Calu3 (cell line): ENCODE measurements at places on chromosomes 12 and 14.

- DNase-seq: no peak
Observed at GRCh38 chr12:15861404-15861803, 20.8 kb upstream of the STRAP start.

DNA sequence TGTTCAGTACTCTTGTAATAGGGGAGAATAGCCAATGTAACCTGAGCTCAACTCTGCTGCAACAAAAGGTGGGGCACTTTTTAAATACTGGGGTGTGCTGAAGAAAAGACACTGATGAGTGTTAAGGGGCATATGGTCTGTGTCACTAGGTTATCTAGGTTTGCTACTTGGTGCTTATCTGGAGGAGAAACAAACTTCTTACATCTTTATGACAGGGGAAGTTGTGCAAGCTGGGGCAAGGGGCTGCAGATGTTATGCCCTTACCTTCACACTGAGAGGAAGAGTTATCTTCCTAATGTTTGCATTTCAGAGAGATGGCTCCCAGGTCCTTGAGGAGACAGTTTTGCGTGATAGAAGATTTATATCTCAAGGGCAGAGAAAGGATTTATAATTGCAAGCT is 90.9 kb upstream of the PKP2 start:
- DNase-seq: no peak

DNA sequence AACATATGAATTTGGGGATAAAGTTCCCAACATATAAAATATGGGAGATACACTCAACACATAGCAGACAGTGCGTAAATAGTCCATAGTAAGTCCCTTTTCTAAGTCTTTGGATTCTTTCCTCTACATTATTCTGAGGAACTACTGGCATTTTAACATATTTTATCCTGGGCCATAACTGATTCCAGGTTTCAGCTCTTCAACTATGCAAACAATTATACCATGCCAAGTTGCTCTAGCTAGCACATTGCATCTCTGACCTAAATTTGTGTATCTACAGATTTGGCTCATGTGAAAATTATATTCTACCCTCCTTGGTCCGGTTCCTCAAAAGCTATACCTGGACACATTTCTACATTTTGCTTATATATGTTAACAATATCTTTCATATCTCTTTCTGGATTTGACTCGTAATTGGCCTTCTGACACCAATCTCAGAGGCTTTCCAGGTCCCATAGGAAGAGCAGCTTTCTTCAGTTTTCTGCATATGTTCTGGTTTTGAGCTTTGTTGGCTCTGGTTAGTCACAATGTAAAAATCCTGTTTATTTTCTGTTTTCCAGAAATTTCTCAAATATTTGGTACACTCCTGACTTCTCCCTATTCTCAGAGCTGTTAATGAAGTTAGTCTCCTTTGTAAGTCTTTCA is 305.4 kb downstream of the BMP4 start:
- no peak for DNase-seq

DNA sequence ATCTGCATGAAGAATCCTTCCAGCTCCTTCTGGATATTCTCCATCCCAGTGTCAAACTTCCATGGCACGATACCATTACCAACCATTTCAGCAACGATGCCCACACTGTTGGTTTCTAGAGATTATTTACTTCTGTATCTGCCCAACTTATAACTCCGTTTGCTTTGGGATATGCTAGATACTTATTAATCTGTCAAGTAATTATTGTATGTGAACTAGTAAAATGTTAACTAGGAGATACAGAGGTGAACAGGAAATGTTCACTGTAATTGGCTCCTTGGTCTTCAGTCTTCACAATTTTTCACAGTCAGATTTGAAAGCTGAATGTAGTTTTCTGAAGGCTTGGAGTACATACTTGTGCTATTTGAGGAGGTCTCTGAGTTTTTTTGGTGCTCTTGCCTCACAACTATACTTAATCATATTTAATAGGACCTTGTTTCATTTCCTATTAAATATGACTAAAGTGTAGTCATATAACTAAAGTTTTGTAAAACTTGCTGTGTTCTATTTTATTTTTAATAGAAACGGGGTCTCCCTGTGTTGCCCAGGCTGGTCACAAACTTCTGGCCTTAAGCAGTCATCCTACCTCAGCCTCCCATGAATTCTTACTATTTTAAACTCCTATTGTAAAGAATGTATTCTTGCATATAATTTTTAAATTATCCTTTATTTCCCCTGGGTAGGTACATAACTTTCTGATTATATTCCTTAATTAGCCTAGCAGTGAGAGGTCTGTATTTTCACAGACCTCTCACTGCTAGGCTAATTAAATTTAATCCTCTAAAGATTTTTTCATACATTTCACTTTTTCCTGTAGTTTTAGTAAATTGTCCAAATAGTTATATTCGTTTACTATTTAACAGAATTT is 79.7 kb downstream of the FGD4 start:
- DNase-seq: no peak

DNA sequence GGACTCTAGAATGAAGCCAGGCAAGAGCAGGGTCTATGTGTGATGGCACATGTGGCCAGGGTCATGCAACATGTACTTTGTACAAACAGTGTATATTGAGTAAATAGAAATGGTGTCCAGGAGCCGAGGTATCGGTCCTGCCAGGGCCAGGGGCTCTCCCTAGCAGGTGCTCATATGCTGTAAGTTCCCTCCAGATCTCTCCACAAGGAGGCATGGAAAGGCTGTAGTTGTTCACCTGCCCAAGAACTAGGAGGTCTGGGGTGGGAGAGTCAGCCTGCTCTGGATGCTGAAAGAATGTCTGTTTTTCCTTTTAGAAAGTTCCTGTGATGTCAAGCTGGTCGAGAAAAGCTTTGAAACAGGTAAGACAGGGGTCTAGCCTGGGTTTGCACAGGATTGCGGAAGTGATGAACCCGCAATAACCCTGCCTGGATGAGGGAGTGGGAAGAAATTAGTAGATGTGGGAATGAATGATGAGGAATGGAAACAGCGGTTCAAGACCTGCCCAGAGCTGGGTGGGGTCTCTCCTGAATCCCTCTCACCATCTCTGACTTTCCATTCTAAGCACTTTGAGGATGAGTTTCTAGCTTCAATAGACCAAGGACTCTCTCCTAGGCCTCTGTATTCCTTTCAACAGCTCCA is 39.6 kb downstream of the DAD1 start:
- DNase-seq: no peak

DNA sequence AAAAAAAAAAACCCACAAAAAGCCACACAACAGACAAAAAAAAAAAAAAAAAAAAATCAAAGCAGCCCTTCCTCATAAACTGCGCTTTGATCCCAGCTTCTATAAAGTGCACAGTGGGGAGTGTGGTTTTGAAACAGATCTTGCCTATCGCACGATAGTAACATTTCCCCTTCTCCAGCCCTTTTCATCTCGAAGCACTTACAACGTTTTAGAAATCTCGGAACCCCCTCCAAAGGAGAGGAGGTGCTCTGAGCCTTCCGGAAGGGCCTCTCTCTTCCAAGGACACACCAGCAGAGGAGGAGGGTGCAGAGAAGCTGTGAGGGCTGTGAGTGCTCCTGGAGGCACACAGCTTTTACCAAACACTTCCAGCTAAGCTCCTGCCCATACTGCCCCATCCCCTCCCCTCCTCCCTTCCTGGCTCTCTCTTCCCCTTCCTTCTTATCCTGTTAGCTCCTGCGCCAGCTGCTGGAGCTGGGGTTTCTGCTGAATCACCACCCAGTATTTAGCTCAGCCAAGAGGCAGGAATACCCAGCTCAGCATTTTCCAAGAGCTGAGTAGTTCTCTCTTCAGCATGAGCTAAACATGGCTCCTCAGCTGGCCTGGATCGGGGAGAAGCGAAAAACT is 28.4 kb downstream of the SLC7A8 start:
- no peak for DNase-seq

DNA sequence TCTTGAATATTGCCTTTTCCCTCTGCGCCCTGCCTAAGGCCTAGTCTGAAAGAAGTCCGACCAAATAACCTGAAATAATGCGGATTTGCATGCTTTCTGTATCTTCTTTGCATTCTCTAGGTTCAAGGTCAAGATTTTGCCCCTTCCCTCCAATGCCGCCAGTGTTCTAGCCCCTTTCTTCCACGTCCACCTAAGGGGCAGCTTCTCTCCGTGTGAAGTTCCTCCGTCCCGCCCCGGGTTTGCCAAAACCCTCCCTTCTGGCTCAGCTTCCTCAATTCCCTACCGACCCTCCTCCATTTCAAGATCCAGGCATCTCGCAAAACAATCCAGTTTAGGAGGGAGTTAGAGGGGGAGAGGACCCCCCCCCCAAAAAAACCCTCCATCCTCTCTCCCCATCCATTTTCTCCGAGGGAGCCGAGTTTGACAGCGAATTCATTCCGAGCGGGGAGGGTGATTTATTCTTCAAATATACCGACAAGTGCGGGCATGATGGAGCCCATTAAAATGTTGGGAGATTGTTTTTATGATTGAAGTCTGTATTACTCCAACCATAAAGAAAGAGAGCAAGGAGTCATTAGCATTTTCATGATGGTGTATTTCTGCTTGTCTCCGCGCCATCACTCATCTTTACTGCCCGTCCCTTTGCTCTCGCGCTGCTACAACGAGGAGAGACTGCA is 20.9 kb upstream of the ATP5MC2 start:
- no peak for DNase-seq

- DNase-seq: no peak
Observed at GRCh38 chr14:98466807-98467206, 805.2 kb downstream of the BCL11B start.

- no peak for DNase-seq
Observed at GRCh38 chr14:85439696-85440328, 90.1 kb upstream of the FLRT2 start.

GRCh38 chr14:105067969-105068301 is 2.7 kb upstream of the GPR132 start:
- no peak for DNase-seq

DNA sequence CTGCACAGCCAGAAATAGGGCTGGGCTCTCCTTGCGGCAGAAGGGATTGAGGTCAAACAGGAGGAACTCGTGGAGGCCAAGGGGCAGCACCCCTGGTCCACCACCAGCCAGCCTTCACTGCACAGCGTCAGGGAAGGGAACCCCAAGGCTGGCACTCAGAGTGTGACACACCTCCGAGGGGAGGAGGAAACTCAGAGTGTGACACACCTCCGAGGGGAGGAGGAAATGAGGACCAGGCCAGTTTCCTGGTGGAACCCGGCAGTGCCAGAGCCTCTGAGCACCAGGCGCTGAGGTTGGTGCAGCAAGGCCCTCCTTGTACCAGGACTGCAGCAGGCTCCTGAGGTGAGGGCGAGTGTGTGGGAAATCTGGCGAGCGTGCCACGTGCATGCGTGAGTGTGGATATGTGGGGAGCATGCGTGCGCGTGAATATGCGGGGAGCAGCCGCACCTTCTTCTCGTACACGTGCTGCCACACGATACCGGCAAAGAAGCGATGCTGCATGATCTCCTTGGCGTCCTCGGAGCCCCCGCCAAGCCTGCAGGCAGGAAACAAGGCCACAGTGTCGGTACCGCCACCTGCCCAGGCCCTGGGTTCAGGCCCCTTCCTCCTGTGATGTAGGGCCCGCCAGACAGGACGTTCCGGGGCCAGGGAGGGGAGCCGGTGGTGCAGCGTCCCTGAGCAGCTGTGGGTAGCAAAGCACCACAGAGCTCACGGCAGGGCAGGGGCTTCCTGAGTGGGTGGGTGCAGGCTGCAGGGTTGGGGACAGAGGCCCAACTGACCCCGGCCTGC is 19.2 kb downstream of the SIVA1 start:
- no peak for DNase-seq

DNA sequence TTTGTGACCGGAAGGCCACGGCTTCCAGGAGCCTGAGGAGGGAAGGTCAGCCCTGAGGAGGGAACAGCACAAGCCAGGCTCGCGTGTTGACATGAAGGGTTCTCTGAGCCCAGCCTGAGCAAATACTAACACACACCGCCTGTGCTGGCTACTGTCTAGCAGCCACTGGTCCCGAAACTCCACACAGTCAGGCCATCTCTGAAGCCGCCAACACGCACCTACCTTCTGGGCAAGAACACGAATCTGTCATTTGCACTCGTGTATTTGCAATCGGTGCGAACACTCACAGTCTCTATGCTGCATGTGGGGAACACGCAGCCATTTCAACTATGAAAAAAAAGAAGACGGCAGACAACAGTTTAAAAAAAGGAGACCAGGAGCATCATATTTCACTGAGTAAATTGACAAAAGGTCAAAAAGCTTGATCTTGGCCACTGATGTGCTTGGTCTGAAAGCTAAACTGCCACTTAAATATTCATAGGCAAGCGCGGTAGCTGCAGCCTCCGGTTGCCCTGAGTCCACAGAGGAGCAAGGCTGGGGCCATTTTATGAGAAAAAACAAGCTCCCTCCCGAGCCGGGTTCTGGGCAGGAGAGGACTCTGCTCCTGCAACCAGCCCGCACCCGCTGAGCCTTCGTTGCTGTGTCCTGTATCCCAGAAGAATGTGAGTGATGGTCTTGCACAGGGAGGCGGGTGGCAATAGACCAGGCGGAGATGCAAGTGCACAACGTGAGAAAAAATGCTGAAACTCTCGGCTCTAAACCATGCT is 57.8 kb downstream of the RIMBP2 start:
- no peak for DNase-seq

DNA sequence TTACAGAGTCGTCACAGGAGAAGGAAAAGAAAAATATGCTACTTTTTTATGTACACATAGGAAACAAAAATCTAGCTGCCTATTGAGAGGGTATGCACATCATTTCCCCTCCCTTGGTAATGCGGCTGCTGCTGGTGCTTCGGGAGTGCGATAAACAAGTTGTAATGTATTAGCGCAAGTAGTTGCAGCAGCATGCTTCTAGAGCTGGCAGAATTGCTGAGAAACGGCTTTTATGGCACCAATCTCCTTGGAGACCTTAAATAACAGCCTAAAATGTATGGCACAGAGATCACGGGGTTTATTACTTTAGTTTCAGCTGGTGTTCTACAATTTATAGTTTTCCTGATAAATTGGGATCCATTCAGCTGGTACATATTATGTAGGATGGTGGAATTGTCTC is 447.6 kb upstream of the TMPO start:
- DNase-seq: no peak

- no peak for DNase-seq
Observed at GRCh38 chr14:57168138-57168679, 100.5 kb downstream of the EXOC5 start.
